ENCODE measurements at places on chromosomes 6 and 20.

- no peak for DNase-seq
These were observed 54.8 kb downstream of the OPN5 start for GRCh38 chr6:47836639-47837038.

DNA sequence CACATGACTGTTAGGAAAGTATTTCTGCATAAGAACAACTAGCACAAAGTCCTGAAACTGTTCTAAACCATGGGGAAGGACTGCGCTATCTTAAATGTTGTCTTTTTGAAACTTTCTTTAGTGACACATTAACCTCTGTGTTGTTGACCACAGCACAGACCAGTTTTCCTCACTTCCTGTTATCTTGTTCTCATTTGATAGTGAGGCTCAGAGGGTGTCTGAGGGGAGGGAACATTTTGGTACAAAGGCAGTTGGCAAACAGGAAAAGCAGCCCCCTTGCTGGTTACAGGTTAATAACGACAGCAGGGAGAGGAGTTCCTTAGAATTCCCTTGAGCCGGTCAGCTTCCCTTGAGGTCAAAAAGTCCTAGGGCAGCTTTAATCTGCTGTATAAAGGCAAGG lies 143.5 kb upstream of the BMP2 start:
- DNase-seq: no peak

DNA sequence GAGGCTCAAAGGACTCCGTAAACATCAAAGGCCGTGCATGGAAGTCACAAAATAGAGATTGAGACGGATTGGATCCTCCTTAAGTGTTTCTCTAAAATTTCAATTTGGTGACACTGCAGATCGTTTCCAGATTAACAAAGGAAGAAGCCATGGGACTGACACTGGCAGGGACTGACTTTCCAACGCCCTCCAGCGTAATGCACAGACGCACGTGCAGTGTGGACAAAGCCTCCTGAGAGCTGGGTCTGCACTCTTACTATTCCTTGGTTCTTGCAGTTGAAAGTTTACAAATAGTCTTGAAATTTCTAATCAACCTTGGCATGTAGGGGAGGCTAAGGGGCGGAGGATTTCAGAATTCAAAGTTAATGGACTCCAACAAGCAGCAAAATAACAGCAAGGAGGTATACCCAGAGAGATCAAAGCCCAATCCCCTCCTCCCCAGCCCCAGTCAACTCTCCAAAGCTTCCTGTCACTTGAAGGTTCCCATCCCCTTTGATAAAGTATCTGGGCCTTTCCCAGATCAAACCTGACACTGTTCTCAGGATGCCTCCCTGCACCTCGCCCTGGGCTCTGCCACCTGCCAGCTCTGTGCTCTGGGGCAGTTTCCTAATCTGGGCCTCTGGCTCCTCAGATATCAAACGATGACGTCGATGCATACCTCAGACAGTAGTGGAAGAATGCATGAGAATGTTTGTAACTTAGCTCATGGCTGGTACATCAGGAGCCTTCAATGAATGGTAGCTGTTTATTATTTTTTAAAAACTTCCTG lies 106.5 kb upstream of the TRAF3IP2 start:
- DNase-seq: no peak

- no peak for DNase-seq
These were observed 25.0 kb upstream of the HMGCLL1 start for GRCh38 chr6:55604021-55604420.

GRCh38 chr6:53532061-53532797 lies 12.7 kb downstream of the GCLC start:
- no peak for DNase-seq

Measured in NCI-H1417 treated with DMSO at 0.1 percent for 48 hours (cell line).